ENCODE measurements at places on chromosomes 12 and 14.
A peak's percentile ranks its signal among the peaks of the same experiment; 100 is the strongest.

GRCh38 chr12:22287101-22287500, 47.4 kb downstream of the ST8SIA1 start:
- DNase-seq: no peak

- DNase-seq: no peak
Measured at GRCh38 chr12:25629341-25629740, 76.3 kb upstream of the LMNTD1 start.

DNA sequence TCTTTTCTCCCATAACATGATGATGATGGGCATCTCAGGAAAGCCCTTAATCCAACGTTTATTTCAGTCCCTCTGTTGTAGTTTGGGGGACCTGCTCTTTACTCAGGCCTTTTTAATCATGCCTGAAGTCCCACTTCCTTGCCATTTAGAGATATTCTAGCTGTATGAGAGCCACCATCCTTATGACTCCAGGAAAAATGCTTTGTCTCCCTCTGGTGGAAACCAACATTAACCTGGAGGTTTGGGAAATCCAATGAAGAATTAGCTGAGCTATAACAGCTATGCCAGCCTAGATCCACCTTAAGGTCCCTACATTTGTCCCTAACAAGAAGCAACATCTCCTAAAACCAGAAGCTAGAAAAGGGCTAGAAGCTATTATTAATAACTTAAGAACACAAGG, 1399.1 kb downstream of the LRFN5 start:
- no peak for DNase-seq

- peak; percentile 85 for DNase-seq
Measured at GRCh38 chr12:45234139-45234865, 18.4 kb downstream of the ANO6 start.

DNA sequence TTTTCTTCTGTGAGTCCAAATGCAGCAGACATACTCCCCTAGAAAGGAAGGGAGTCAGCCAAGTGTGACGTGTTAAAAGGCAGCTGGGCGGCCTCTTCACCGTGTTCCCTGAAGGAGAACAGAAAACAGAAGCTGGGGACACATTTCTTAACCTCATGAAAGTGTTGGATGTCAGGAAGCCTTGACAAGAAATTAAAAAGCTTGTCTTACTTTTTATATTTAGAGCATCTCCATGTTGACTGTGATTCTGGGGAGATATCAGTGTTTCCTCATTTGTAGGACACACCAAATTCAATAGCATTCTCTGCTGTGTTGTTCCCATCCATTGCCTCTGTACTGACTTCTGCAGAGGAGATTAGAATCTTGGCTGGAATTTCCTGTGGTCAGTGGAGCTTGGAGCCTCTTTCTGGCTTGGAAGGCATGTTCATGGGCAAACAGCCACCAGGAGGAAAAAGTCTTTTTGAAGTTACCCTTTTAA, 93.7 kb downstream of the RMST start:
- DNase-seq: no peak

DNA sequence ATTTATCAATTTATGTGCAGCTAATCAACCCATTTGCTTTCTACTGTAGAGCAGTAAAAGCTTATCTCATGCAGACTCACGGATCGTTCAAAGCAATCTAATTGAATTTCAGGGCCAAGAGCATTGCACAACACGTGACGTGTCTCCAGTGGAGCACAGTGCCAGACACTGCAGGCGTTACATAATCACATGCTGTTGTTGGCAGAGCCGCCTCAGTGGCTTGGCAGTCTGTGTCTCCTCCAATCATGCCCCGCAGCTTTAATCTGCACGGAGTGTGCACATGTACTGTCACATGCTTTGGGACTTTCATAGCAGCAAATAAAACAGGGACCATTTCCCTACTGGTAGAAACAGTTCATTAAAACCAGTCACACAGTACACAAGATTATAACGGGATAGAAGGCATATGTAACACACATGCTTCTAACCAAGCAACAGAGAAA, 309.3 kb downstream of the ITPR2 start:
- peak; percentile 63 for DNase-seq

DNA sequence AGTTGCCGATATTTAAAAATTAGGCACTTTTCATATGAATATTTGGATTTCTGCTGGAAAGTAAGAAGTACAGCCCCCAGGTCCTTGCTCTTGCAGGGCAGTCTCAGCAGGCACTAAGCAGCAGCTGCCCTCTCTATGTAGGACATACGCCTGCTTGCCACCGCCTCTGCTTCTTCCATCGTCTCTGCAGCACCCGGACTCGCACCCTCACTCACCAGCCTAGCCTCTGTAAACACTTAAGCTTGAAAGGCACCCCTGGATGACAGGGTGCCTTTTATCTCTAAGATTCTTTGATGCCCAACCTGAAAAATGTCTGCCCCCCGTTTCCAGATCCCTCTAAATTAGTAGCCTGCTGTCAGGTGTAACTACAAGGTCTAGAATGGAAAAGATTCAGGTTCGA, 19.0 kb downstream of the OTUB2 start:
- no peak for DNase-seq

- DNase-seq: peak; percentile 82
Measured at GRCh38 chr14:91354221-91354916, 63.3 kb downstream of the CCDC88C start.

- DNase-seq: no peak
Measured at GRCh38 chr12:92574051-92574783, 128.6 kb upstream of the PLEKHG7 start.

DNA sequence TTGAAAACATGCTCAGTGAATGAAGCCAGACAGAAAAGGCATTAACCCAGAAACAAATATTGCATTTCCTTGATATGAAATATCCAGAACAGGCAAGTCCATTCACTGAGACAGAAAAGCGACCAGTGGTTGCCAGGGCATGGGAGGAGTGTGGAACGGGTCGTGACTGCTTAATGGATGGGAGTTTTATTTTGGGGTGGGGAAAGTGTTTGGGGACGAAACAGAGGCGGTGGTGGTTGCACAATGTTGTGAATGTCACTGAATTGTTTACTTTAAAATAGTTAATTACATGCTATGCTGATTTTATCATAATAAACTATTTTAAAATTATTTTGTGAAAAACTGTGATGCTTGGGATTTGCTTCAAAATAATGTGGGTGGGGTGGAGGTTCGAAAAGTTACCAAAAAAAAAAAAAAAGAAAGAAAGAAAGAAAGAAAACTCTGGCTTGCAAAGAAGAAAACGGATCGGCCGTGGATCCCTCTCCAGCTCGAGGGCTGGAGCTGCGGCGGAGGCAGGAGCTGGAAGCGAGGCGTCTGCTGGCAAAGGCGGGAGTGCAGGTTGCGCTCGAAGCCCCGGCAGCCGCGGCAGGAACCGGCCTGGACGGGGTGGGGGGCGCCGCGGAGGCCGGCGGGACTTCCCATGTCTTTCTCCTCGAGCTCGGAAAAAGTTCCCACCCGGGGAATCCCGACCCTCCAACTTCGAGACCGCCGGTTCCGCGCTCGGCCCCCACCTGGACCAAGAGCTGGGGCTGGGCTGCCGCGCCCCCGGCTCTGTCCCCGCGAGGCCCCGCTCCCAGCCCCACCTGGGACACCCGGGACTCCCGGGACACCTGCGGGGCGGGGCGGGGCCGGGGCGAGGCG, 524 bp upstream of the P2RX2 start:
- DNase-seq: no peak

GRCh38 chr12:111074965-111075364, 154.6 kb upstream of the MYL2 start:
- DNase-seq: no peak

DNA sequence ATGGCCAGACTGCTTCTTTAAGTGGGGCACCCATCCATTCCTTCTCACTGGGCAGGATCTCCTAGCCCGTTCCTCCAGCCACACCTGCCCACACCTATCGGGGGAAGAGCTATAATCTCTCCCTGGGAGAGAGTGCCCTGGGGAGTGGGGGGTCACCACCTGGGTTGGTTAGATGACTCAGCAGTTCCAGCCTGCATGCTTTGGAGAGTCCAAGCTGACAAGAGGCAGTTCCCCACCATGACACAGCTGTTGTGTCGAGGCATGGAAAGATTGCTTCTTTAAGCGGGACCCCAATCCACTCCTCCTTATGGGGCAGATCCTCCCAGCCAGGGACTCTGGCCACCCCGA, 52.6 kb upstream of the PPFIA2 start:
- no peak for DNase-seq

DNA sequence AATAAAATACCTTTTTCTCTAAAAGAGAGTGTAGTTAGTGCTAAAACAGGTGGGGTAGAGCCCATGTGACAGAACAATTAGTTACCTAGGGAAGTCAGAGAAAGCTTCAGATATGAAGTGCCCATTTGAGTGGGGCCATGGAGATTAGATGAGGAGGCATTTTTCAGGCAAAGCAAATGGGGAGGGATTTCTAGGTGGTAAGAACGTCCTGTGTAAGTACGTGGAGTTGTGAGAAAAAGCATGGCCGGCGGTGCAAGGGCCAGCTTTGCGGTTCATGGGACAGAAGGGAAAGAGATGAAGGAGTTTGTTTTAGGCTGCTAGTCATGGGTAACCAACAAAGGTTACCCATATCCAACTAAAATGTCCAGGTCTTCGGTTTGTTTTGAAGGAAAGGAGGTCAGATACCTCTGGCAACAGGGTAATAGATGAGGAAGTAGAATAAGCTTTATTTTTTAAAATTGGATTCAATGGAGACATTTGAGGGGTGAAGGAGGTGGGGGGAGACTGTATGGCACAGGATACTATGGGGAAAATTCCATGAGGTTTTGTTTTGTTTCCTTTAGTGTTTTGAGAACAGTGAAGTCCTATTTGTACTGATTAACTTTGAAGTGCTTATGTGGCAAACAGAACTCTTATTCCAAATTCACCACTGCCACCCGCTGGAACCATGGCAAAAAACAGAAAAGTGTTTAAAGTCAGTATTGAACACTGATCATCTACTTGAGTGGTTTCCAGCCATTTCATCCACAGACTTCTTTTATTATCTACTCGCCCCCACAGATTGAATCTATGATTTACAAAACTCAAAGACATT, 10.0 kb upstream of the SNRPF start:
- no peak for DNase-seq

DNA sequence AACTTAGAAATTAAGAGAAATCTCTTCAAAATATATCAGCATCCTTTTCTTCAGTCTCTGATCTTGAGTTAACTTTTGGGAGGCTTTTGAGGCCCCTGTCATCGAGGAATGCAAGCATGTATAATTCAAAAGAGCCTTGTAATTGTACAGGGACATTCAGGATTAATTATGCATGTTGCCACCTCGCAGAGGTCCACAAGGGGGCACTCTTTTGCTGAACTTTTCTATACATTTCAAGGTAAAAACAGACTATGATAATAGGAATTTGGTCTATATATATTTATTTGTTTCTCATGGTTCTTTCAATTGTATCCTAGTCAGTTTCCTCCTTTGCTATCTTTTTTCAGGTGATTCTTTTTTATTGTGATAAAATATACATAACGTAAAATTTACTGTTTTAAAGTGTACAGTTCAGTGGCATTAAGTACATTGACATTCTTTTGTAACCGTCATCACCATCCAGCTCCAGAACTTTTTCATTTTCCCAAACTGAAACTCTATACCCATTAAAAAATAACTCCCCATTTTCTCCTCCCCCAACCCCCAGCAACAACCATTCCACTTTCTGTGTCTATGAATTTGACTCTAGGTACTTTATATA, 47.0 kb upstream of the SLC2A13 start:
- DNase-seq: no peak

GRCh38 chr12:50182461-50182860, 15.3 kb upstream of the CERS5 start:
- no peak for DNase-seq

GRCh38 chr12:54439521-54440255, 20.6 kb upstream of the ITGA5 start:
- DNase-seq: no peak

- DNase-seq: no peak
Measured at GRCh38 chr14:97177635-97178034, 380.5 kb downstream of the VRK1 start.

- DNase-seq: no peak
Measured at GRCh38 chr12:86634456-86635410, 378.5 kb upstream of the MGAT4C start.

GRCh38 chr12:4250691-4251090, 22.9 kb upstream of the CCND2 start:
- DNase-seq: peak; percentile 40

DNA sequence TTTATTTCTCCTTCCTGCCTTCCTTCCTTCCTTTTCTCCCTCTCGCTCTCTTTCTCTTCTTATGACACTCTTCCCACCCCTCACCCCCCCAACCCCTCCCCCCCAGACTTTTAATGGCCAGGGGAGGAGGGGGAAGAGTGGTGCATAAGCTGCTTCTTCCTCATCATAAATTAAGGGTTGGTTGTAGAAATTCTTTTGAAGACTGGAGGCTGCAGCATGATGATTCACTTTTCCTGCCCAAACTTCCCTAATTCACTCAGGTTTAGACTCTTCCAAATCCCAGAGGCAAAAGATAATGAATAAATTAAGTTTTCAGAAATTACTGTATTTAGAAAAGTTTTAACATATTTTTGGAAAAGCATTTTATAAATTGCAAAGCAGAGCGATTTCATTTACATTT, 58.2 kb downstream of the GRIP1 start:
- no peak for DNase-seq

- DNase-seq: no peak
Measured at GRCh38 chr14:36221112-36221511, 44.6 kb upstream of the PTCSC3 start.

DNA sequence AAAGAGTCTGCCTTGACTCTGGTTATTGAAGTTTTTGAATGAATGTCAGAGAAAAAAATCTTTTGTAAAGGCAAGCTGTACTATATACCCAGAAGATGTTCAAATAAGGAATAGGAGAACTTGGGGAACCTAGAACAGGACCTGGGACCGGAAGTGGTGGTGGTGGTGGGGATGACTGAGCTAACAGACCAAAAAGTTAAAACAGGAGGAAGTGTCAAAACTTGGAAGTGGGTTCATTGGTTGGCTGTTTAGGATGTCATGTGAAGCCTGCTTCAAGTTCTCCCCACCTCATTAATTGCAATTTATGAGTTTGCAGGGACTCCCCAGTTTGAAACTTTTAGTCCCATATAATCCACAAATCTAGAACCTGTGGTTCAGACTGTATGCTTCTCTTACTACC, 26.2 kb downstream of the PLXNC1 start:
- no peak for DNase-seq

DNA sequence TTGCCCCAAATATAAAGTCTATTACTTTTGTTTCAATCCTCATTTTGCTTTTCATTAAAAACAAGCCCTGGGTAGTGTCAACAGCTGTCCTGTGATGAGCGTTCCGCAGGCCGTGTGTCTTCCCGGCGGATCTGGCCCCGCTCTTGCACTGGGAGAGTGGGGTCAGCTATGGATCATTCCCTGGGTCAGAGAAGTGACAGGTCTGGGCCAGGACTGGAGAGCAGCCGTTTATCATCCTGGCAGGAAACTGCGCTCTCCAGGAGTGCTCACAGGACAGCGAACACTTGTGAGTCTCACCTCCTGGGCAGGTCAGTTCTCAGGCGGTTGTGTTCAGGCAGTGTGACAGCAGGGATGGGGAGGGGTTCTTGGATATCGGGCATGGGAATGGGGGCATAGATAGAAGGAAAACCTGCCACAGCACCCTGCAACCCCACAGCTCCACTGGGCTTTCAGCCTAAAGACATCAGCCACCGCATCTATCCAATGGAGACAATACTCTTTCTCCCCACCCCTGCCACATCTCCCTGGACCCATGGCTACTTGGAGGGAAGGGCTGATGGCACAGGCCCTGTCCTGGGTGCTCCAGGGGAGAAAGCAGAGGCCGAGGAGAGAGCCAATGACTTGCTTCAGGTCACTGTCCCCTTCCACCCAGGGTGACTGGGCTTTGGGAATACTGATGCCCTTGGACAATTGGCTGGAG, 47.8 kb upstream of the CHGA start:
- no peak for DNase-seq
